ENCODE measurements at places on chromosomes 16 and 17. TPM values are rescaled to one million over a fixed set of nuclear protein-coding genes. Genes with fewer than 3 reads are reported as not detected.

Gene SLC5A10
- not detected for total RNA-seq

Gene C17orf58
- total RNA-seq, result 11.4 TPM

Gene REXO5
- 9.1 TPM for total RNA-seq

Gene XYLT1
- total RNA-seq, result 0.30 TPM

Gene NOG
- 1.6 TPM for total RNA-seq

Gene MPO
- total RNA-seq, result not detected

Gene ZNF207
- 133 TPM for total RNA-seq

Gene KRT31
- total RNA-seq, result not detected

Gene EVI2A
- total RNA-seq, result 1.3 TPM

Gene CA5A
- not detected for total RNA-seq

Gene TP53TG3F
- total RNA-seq, result not detected

Gene TAC4
- total RNA-seq, result not detected

Gene ZNF778
- 10.8 TPM for total RNA-seq

Gene GFAP
- total RNA-seq, result 0.65 TPM

Gene GPT2
- total RNA-seq, result 11.0 TPM

Gene CLEC3A
- not detected for total RNA-seq

Gene COIL
- total RNA-seq, result 22.0 TPM

Gene PLD6
- 2.9 TPM for total RNA-seq

Gene PEX12
- 2.6 TPM for total RNA-seq

Gene OTOA
- total RNA-seq, result 0.15 TPM

Gene GP1BA
- total RNA-seq, result not detected

Gene KRT12
- total RNA-seq, result not detected

Gene TBC1D3
- total RNA-seq, result not detected

Gene SDK2
- total RNA-seq, result not detected

Gene CACNG4
- not detected for total RNA-seq

Gene SLX1A
- 52.3 TPM for total RNA-seq

Gene KRTAP4-4
- total RNA-seq, result not detected

Gene MMP25
- total RNA-seq, result under 0.01 TPM

Gene UMOD
- not detected for total RNA-seq

Gene C16orf96
- not detected for total RNA-seq

Gene CIITA
- total RNA-seq, result 0.15 TPM

Gene CCL23
- total RNA-seq, result not detected

Gene C1QTNF8
- not detected for total RNA-seq

Gene ZNF48
- 14.1 TPM for total RNA-seq

Gene ACSM2A
- total RNA-seq, result not detected

Gene VAT1L
- total RNA-seq, result 3.6 TPM

Gene ASPA
- under 0.01 TPM for total RNA-seq

Gene C17orf113
- total RNA-seq, result 0.32 TPM

Gene KRT10
- total RNA-seq, result 7.8 TPM

Gene CTCF
- 22.4 TPM for total RNA-seq

Gene LGALS9B
- not detected for total RNA-seq

Gene TMEM231
- 19.2 TPM for total RNA-seq

Gene ZNF830
- 19.8 TPM for total RNA-seq

Gene CD79B
- 2.0 TPM for total RNA-seq

Gene CCT6B
- total RNA-seq, result 0.32 TPM

Gene USB1
- 69.3 TPM for total RNA-seq

Gene C17orf100
- under 0.01 TPM for total RNA-seq

Gene TP53TG3C
- not detected for total RNA-seq

Gene ZNF267
- total RNA-seq, result 55.6 TPM

Gene CLEC10A
- total RNA-seq, result 0.15 TPM
